ENCODE measurements at places on chromosomes 7 and 10.

DNA sequence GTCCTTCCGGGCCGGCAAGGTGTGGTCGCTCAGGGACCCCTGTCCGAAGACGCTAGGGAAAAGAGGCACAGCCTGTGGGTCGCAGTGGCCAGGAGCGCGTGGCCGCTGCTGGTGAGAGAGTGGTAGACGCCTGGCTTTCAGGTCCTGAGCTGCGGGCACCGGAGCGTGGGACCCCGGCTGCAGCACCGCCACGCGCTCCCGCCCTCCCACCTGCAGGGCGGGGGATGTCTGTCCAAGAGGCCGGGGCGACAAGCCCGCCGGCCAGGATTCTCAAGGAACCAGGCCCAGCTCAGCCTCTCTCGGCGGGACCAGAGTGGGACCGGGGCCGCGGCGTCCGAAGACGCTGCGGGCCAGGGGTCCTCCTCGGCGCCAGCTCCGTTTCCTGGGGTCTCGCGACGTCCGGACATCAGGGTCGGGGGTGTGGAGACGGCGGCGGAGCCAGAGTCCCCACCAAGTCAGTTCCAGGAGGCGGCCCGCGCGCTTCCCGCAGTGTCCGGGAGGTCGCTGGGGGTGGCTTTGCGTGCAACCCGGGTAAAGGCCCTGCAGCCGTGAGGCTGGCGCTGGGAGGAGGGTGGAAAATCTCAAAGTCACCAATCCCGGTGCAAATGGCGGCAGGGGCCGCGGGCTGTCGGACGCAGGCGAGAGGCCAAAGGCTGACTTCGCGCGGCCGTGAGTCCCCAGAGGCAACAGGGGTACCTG is 5.5 kb downstream of the ZNF503 start:
- no peak for DNase-seq

DNA sequence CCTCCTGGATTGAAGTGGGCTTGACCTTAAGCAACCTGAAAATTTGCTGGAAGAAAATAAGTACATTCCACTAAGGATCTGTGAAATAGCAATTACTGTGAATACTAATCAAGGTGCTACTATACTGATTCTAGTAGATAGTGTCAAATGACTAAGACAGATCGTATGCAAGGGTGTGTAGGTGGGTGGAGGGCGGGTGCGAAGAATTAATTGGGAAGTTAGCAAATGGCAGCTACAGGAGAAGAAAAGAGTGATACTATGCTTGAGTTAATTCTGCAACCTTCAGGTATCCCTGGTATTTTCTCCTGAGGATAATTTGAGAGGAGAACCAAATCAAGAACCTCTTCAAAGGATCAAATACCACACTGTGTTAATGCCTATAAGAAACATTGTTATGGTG is 501.9 kb downstream of the INHBA start:
- no peak for DNase-seq

GRCh38 chr10:80945264-80945880 is 407.7 kb downstream of the SH2D4B start:
- DNase-seq: no peak

- no peak for DNase-seq
Measured at GRCh38 chr10:121222842-121223241, 371.7 kb downstream of the WDR11 start.

DNA sequence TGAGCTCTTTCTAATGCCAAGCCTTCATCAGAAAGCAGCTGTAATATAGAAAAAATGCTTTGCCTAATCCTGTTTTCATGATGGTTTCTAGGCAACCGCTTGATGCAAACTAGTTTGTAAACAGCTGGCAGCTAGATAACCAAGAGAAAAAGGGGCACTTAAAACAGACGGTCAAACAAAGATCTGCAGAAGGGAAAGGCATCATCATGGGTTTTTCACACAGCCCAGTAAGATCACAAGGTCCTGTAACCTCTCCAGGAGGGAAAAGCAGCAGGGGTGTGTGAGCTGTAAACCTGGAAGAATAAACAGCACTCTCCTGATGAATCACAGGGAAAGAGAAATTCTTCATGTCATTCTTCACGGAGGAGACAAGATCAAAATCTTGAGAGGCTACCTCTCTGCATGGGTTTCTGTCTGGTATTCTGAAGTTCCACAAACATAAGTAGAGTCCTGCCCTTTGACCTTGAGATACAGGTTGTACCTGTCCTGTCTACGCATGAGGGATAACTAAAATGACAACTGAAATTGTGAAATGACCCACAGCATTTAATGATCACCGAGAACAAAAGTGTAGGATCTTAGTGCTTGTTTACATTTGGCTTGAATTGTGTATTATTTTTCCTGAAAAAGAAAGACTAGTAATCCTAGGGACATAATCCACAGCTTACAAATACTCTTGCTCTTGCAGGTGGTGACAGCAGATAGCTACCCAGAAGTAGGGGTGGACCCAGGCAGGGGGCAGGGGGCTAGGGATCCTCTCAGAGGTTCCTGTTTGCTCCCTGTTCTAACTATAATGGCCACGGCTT is 48.0 kb downstream of the CREB3L2 start:
- no peak for DNase-seq

DNA sequence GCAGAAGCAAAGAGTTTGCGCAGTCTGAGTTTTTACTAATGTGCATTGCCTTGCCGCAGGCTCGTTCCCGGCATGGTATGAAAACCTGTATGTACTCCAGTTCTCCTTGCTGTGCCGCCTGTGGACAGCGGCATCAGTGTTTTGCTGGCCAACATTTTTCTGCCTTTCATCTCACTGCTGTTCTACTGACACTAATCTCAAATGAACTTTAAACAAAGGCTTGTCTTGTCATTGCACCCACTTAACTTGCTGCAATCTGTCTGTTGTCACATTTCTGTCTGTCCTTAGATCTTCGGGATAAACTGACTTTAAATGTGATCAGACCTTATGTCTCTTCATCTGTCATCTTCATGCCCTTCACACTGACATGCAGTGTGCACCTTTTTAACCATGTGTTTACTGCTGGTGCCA is 71.7 kb upstream of the ZNRF2 start:
- DNase-seq: no peak

GRCh38 chr7:152986376-152986775 is 226.8 kb downstream of the ACTR3B start:
- DNase-seq: no peak

GRCh38 chr10:128305601-128306345 is 179.6 kb upstream of the MKI67 start:
- DNase-seq: no peak

DNA sequence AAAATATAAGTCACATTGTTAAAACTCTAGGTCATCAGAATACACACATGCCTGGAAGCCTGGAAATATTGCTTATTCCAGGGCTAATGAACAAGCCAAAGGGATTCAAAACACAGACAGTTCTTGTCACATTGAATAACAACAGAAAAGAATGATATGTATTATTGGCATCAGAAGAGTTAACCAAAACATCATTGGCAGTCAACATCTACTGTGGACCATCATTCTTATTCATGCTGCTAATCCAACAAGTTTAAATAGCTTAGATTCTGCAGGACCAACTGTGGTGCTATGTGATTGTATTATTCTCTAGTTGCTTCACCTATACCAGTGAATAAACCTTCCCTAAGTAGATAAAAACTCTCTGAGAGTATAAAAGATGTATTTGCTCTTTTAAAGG is 198.3 kb downstream of the NEBL start:
- DNase-seq: no peak

All from amygdala (tissue), 56 donors.